Naive B cell (primary cell): ENCODE measurements at places on chromosomes 4 and X. TPM values are rescaled to one million over a fixed set of nuclear protein-coding genes. Genes with fewer than 3 reads are reported as not detected.

DNA sequence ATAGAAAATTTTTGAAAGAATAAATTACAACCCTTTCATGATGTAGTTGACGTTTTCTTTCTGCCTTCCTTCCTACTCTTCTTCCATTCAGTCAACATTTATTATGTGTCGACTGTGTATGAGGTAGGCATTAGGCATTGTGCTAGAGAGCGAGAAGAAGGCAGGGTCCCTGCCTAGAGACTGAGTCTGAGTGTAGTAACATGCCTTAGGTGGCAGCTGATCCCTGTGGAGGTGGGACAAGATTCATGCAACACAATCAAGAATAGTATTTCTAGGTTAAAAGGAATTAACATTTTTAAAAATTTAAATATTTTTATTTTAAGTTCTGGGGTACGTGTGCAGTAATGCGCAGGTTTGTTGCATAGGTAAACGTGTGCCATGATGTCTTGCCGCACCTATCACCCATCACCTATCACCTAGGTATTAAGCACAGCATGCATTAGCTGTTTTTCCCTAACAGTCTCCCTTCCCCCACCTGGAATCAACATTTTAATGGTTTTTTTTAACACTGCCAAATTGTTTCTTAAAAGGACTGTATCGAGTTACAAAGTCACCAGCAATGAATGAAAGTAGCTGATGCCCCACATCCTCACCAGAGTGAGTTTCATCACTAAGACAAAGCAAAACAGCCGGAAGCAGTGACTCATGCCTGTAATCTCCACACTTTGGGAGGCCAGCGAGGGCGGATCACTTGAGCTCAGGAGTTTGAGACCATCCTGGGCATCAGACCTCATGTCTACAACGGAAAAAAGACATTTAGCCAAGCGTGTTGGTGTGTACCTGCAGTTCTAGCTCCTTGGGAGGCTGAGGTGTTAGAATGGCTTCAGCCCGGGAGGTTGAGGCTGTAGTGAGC lies 84.0 kb downstream of the WWC2 start:
- H3K4me3 ChIP-seq, result no peak overlapping the region
- H3K27ac ChIP-seq, result no peak overlapping the region

GRCh38 chrX:68256990-68257389 lies 176.3 kb downstream of the OPHN1 start:
- no peak for DNase-seq
- no peaks in the 10 kb centered on the region for H3K27me3 ChIP-seq
- no peaks in the 10 kb centered on the region for H3K4me1 ChIP-seq
- H3K27ac ChIP-seq, result no peak overlapping the region

Gene WNK3
- 0.34 TPM for polyA plus RNA-seq

- H3K36me3 ChIP-seq, result peaks cover under 1% of the 10 kb centered on the region
- peak; percentile 7 for DNase-seq
- H3K27me3 ChIP-seq, result no peaks in the 10 kb centered on the region
Observed at GRCh38 chr4:88697141-88697540, 488 bp downstream of the NAP1L5 start.

- H3K27me3 ChIP-seq, result no peaks in the 10 kb centered on the region
- H3K36me3 ChIP-seq, result peaks cover 34% of the 10 kb centered on the region
- H3K27ac ChIP-seq, result no peak overlapping the region
- no peak overlapping the region for H3K4me3 ChIP-seq
Observed at GRCh38 chr4:38982361-38983095, 49.7 kb downstream of the TMEM156 start.

DNA sequence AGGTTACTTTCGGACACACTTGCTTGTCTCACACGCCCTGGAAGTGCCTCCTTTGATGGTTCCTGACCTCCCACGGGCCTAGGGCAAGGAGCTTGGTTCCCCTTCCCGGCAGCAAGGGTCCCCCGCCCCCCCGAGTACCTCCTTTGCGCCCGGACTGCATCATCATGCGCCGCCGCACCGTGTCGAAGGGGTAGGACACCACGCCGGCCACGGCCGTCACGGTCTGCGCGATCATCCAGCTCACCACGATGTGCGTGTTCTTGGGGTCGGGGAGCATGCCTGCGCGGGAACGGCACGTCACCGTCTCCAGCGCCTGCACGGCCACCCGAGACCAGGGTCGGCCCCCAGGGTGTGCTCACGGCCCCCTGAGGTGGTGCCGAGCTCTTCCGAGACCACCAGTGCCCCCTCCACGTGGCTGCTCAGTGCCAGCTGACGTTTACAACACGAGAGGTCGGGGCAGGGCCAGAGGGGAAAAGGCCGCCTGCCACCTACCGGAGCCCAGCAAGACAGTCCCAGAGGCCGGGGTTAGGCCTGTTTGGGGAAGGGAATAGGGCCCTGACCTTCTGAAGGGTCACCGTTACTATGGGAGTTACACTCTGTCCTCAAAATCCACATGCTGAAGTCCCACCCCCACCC lies 4.7 kb downstream of the SLC25A6 start:
- H3K4me3 ChIP-seq, result peak overlapping the region; percentile 34
- peaks cover 22% of the 10 kb centered on the region for H3K4me1 ChIP-seq
- no peak for DNase-seq

DNA sequence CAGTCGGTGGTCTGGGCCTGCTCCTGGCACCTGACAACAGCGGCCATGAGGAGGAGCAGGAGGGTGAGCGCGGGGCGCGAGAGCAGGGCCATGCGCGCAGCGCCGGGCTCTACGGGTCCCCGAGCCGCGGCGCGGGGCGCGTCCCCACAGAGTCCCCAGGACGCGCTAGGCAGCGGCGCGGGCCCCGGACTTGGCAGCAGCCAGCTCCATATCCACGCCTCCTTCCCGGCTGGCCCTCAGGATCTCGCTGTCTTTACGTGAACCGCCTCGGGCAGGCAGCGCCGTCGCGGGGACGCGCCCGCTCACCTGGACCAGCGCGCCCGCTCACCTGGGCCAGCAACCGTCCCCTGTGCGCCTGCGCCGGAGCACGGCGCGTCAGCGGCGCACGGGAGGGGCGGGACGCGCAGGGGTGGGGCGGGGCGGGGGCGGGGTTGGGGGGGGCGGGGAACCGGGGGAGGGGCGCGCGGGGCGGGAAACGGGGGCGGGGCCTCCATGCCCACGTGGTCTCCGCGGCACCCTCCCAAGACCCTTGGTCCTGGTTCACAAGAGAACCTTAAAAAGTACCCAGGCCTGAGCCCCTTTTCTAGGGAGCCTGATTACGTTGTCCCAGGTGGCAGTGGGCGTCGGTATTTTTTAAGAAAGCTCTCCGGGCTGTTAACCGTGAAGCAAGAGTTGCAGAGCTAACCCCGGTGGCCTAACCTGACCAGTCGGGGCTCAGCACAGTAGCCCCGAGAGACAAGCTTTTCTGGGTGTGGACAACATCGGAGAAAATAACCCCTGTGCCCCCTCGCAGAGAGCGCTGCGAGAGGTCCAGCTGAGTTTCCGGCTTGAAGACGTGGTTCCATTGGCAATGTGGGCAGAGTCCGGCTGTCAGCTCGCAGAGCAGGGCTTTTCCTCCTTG lies at the start of gene PLA2G12A:
Gene PLA2G12A (minus strand): TSS at position 353 of the 901 bp plus-strand sequence. CDS start 261 bp downstream, at position 92.
- H3K36me3 ChIP-seq, result no peaks in the 10 kb centered on the region
- H3K27me3 ChIP-seq, result no peaks in the 10 kb centered on the region
- H3K4me1 ChIP-seq, result peaks cover 9% of the 10 kb centered on the region

Gene MAML3
- 0.79 TPM for polyA plus RNA-seq

GRCh38 chr4:2515830-2516550 lies 20.5 kb upstream of the FAM193A start:
- peaks cover 5% of the 10 kb centered on the region for H3K36me3 ChIP-seq
- no peak overlapping the region for H3K27ac ChIP-seq
- H3K4me1 ChIP-seq, result peaks cover 9% of the 10 kb centered on the region
- H3K4me3 ChIP-seq, result no peak overlapping the region

- no peaks in the 10 kb centered on the region for H3K4me1 ChIP-seq
- DNase-seq, result no peak
- no peak overlapping the region for H3K27ac ChIP-seq
- no peak overlapping the region for H3K4me3 ChIP-seq
- no peaks in the 10 kb centered on the region for H3K36me3 ChIP-seq
Observed at GRCh38 chr4:174631901-174632758, 109.8 kb upstream of the HPGD start.

Gene RRH
- not detected for polyA plus RNA-seq

DNA sequence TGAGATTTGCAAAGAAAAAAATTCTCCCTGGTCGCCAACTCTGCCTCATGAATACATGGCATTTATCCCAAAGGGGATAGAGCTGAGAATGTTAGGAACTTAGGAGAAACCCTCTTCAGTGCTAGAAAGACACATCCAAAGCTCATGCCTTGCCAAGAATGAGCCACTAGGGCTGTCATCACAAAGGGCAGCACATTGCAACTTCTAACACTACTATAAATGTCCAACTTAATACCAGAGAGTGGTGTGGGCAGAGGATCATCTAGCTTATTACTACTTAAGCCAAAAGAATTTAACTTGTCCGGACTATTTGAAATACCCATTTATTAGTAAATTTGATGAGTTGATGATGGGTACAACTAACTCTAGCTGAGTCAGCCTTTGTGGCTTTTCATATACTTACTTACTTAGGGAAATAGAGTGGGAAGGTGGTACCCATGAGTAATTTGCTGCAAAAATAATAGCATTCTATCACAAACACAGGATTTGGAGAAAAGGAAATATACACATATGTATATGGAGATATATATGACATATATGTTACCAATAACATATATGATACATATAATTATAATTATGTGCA lies 66.3 kb upstream of the GAB1 start:
- peaks cover 18% of the 10 kb centered on the region for H3K36me3 ChIP-seq
- DNase-seq, result no peak
- H3K4me1 ChIP-seq, result no peaks in the 10 kb centered on the region
- no peak overlapping the region for H3K4me3 ChIP-seq
- no peaks in the 10 kb centered on the region for H3K27me3 ChIP-seq
- no peak overlapping the region for H3K27ac ChIP-seq
